ENCODE measurements at places on chromosomes 16 and 17.

DNA sequence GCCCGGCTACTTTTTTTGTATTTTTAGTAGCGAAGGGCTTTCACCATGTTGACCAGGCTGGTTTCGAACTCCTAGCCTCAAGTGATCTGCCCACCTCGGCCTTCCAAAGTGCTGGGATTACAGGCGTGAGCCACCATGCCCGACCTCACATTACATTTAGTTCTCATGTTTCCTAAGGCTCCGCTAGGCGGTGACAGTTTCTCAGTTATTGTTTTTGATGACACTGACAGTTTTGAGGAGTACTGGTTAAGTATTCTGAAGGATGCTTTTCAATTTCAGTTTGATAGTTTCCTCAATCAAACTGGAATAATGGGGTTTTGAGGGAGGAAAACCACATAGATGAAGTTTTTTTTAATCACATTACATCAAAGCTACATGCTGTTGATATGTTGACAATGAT is 1028.5 kb downstream of the CDH8 start:
- DNase-seq = no peak

DNA sequence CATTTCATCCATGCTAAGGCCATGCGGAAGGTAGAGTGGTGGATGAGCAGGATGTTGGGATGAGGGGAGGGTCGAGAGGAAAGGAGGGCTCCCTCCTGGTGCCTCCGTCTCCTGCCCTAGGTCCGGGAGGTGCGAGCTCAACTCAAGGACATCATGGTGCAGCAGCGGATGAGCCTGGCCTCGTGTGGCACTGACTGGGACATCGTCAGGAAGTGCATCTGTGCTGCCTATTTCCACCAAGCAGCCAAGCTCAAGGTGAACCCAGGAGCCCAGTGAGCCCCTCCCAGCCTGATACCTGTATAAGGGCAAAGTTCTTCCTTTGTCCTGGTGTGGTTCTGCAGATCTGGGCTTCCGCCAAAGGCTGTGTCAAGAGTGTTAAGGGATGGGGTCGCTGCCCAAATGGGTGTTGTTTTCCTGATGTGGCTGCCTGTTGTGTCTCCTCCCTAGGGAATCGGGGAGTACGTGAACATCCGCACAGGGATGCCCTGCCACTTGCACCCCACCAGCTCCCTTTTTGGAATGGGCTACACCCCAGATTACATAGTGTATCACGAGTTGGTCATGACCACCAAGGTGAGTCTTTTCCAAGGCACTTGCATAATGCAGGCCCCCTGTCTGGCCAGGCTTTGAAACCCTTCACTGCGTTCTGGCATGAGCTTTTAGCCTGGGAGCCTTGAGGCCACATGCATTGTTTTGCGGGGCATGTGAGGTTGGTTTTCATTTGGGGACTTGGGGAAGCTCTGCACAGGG is 14.9 kb downstream of the DHX38 start:
- DNase-seq = no peak

- peak; percentile 45 for DNase-seq
Observed at GRCh38 chr17:43701318-43701743, 39.6 kb upstream of the MEOX1 start.

- no peak for DNase-seq
Observed at GRCh38 chr17:8572764-8573163, 57.8 kb downstream of the MYH10 start.

- no peak for DNase-seq
Observed at GRCh38 chr17:16123531-16123930, 91.8 kb downstream of the NCOR1 start.

- no peak for DNase-seq
Observed at GRCh38 chr17:40506786-40507185, 5.4 kb upstream of the TNS4 start.

GRCh38 chr16:57972306-57972705 is 1.4 kb upstream of the CNGB1 start:
- no peak for DNase-seq

DNA sequence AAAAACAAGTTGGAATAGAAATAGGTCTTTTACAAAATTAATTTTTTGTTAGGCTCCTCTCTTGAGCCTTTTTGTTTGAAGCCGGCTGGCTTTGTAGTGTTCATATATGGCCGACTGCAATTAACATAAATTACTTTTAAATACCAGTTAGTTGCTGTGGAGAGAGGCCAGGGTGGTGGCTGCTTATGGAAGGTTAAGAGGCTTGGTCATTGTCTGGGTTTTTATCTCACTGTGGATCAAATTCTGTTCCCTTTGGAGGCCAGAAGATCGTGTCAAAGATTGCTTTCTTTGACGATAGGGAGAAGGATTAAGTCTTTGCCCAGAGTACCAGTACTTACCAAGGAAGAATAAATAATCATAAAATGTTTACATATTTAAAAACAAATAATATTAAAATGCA is 39.9 kb downstream of the MSI2 start:
- DNase-seq = no peak

DNA sequence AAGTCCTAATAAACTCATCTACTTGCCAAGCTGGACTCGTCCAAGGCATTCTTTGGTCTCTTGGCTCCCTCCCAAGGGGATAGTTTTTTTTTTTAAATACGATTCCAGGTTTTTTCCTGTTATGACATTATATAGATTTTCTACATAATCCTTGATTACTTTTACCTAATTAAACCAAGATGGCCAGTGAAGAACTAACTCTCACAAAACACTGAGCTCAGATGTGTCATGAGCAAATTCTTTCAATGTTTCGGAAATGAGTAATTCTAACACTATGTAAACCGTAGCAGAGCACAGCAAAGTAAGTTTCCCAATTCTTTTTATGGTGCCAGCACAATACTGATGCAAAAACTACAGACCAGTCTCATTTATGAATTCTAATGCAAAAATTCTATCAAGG is 1.8 kb downstream of the ZNF23 start:
- no peak for DNase-seq

DNA sequence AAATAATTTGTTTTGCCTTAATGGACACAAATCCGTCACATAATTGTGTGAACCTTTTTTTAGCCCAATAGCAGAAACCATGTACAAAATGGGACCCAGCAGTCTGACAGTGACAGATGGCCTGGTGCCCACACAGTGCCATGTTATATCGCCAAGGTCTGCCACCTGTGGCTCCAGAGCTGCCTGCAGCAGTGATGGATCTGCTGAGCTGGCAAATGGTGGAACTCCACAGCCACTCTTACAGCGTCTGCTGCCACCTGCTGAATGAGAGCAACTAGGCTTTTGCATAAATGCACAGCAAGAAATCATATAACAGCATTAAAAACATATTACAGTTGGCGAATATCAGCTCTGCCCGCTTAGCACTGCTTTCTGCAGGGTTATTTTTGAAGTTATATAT is 59.4 kb downstream of the NUP93 start:
- DNase-seq = peak; percentile 19

DNA sequence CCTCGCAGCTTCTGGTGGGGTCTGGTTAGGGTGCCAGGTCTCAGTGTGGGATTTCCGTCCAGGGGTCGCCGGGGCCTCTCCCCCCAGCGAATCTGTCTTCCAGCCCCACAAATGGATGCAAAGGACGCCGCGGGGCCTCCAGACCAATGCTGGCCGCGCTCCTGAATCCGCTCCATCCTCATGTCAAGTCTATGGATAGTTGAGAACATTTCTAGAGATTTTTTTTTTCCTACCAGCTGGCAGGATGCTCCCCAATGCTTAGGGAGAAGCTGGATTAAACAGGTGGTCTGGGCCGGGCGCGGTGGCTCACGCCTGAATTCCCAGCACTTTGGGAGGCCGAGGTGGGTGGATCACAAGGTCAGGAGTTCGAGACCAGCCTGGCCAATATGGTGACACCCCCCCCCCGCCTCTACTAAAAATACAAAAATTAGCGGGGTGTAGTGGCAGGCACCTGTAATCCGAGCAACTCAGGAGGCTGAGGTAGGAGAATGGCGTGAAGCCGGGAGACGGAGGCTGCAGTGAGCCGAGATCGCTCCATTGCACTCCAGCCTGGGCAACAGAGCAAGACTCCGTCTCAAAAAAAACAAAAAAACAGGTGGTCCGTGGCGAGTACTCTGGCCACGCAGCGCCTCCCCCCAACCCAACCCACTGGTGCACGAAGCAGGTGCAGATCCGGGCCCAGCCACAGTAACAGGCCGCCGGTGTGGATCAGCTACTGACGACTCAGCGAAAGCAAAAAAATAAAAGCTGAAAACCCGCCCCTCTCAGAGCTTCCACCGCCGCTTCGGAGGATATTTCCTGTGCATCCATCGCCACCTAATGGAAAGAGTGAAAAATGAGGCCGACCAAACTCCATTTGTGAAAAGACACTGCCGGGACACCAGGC is 1.1 kb upstream of the NXN start:
- peak; percentile 83 for DNase-seq

DNA sequence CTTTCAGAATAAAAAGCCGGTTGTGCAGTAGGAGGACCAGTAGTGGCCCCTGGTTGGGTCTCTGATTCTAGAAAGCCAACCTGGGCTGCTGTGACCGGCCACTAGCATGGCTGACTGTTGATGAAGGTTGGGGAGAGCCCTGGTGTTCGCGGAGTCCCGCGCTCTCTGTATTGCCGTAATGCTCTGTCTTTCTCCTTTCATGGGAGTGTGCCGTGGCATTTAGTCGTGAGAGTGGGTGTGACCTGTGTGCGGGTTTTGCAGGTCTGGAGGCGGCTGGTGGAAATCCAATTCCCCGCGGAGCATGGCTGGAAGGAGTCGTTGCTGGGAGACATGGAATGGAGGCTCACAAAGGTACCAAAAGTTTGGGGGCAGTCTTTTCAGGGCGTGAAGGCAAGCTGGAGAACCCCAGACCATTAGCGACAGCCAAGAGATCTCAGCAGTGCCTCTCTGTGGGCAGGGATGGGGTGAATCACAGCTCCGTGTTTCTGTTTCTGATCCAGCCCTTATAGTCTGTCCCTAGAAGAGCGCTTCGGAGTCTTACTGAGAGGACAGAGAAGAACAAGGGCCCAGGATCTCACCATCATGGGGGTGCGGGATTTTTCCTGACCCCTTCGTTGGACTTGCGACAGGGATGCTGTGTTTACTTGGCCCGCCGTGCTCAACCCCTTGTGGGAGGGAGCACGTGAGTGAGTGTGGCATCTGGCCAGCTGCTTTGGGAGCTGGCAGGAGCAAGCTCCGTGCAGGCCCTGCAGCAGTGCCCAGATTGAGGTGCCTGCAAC is 56.5 kb downstream of the RNF213 start:
- DNase-seq = no peak

GRCh38 chr16:49608098-49608497 is 234.5 kb downstream of the C16orf78 start:
- DNase-seq = no peak

DNA sequence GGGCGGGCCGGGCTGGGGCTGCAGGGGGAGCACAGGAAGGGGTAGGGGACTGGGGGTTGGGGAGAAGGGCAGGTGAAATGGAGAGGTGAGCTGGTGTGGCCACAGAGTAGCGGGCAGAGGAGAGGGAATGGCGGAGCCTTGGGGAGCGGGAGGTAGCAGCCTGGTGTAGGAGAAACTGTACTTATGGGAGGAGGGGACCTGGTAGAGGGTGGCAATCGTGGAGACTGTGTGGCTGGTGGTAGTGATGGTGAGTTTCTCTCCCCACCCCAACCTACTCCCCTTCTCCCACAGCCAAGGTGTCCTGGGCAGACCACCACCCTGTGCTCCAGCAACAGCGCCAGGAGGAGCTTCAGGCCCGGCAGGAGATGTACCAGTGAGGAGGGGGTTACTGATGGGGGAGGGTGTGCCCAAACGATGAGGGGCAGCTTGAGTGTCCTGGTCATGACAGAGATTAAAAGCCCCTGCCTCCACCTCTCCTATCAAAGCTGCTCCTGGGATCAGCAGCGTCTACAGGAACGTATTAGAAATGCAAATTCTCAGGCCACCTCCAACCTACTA is 831 bp downstream of the ALOX15B start:
- DNase-seq = no peak

- peak; percentile 17 for DNase-seq
Observed at GRCh38 chr17:14301279-14302090, 604 bp downstream of the HS3ST3B1 start.

Measured in CD4-positive, alpha-beta T cell treated with Interferon gamma for 1 hour (primary cell).